ENCODE measurements at places on chromosomes 5 and 9.

- DNase-seq, result no peak
Measured at GRCh38 chr9:84583866-84584265, 85.7 kb upstream of the NTRK2 start.

DNA sequence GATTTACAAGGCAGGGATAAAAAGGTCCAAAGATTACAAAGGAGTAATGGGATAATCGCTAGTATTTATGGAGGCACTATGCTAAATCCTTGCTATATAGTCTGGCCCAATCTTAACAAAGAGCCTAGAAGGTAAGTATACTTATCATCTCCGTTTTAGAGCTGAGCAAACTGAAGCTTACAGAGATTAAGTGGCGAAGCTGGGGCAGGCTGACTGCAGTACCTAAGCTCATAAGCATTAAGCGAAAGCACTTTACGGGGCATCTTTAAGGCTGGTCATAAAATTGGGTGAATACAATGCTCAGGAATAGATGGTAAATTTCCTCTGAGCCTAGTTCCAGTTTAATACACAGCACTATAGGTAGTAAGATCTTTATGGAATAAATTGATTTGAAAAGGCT is 30.0 kb upstream of the ZNF366 start:
- DNase-seq, result no peak

DNA sequence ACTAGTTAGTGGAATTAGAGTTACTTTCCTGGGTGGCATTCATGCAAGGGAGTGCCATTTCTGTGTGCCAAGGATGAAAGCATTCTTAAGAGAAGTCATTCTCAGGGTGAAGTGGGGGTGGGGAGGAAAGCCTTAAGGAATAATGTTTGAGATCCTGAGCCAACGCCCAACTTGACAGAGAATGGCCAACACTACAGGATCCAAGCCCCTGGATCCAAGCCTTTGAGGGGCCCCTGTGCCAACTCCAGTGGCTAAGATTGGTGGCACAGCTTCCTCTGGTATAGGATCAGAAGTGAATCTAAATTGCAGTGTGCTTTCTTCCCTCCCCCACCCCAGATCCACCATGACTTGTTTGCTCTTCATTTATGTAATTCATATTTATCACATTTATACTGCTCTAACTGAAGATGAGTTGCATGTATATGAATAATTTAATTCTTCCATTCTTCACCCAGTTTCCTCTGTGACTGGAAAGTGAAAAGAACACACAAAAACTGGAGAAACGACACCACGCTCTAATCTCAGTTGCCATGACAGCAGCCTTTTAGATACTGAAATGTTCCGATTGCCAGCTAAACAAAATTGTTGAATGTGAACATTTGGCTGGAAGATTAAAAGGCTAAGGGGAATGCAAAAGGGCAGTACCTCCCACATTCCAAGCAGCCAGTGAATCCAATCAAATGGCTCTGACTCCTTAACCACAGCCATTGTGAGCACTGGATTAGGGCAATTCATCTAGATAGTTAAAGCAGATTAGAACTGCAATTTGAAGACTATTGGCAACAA is 4.5 kb downstream of the ZNF608 start:
- DNase-seq, result no peak

GRCh38 chr5:120942596-120943350 is 478.7 kb downstream of the PRR16 start:
- DNase-seq, result no peak

GRCh38 chr5:109956884-109957283 is 267.2 kb downstream of the MAN2A1 start:
- no peak for DNase-seq

DNA sequence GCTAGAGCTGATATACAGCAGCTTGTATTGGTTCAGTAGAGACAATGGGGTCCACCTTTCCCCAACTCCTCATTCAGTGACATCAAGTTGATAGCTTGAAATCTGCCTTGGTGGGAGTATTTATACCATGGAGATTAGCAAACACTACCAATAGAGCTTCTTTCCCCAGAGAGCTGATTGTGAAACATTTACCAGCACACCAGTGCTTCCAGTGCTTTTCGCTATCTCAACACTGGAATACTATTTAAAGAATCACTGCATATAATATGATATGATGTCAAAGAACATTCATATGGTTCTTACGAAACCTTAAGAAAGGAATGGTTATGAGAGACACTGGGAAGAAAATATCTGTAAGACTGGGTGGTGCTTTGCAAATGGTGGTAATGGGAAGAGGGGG is 21.8 kb upstream of the RNF145 start:
- DNase-seq, result no peak

DNA sequence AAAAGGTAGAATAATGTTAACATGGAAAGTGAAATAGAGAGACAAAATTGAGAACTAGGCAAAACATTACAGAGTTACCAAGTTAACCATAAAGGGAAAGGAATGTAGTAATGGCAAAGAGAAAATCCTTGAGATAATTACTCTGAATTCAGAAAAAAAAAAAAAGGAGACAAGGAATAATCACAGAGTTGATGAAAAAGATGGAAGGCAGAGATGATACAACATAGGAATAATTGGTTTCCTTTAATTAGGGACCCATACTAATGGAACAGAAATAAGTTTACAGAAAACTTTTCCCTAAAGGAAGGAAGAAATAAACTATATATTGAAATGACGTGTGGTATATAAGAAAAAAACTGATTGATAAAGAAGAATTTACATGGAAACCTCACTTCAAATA is 254.1 kb upstream of the FBXL7 start:
- DNase-seq, result no peak

- DNase-seq, result no peak
Measured at GRCh38 chr5:102411-103043, 10.6 kb downstream of the PLEKHG4B start.

DNA sequence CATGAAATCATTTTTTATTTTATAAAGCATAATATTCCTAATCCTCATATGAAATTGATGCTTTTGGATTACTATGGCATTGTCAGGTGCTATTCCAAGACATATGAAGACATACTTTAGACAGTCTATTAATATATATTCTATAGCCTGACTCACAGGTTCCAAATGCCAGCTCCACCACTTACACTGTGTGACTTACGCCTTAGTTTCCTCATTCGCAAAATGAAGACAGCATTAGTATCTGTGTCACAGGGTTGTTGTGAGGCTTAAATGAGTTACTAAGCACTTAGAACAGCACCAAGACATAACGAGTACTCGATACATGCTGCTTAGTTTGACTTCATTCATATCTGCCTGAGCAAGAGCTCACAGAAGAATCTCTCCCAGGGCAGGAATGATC is 132.2 kb upstream of the PTGER4 start:
- no peak for DNase-seq

- no peak for DNase-seq
Measured at GRCh38 chr5:2710910-2711309, 40.6 kb downstream of the IRX2 start.

DNA sequence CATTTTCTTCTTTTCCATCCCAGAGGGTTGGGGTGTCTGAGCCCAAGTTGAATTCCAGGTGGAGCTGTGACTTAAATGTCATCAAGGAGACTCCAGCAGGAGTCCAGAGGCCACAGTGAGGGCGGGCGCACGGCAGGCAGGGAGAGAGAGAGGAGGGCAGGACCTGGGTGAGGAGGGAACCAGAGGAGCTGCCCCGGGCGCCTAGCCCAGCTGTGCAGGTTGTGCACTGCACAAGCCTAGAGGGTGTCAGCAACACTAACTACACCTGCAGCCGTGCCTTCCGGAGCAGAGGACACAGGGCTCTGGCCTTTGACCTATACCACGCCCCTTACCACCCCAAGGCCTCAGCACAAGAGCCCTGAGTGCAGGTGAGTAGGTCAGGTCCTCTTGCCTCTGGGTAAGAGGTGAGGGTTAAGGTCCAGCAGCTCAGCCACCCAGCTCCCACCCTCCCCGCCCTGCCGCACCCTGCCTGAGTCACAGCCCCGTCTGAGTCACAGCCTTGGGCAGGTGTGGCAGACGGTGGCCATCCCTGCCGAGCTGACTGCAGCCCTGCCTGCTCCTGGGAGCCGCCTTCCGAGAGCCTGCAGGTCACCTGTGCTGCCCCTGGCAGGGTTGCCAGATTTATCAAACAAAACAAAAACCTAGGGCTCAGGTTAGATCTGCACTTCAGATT is 6.4 kb upstream of the AGPAT2 start:
- DNase-seq, result no peak

DNA sequence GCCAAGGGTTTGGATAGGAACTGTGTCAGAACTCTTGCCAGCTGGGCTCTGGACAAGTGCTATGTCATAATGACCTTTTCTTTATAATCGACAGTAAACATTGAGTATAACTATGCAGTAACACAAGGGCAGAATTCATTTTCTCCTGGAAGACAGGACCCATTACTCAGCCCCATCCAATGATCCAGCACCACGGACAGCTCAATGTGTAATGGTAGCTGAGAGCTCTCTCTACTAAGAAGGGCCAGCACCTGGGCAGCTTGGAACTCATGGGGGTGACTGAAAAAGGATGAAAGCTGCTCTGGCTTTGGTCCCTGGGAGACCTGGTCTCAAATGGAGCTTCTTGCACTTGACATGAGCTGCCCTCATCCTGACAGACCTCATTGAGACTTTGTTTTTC is 347.8 kb downstream of the TRIM32 start:
- DNase-seq, result no peak

DNA sequence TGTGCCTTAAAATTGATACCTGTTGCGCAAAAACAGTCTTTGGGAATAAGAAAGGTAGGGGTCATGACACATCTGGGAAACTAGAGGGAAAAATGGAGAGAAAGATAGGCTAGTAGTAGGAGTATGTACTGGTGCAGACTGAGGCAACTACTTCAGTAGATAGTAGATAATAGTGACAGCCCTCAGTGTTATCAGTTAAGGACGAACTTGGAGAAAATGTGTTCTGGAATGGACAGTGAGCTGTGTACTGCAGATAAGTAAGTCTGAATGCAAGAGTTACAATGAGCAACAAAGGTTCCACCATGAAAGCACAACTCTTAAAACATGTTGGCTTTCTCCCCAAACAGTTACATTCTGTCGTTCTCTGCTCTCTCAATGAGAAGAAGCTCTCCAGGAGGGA is 6.5 kb upstream of the INSL6 start:
- DNase-seq, result no peak

GRCh38 chr5:10311595-10312425 is 4.1 kb upstream of the CMBL start:
- DNase-seq, result no peak

GRCh38 chr5:321230-321725 is at the start of gene AHRR:
Gene AHRR, plus strand, starts transcription at chr5:321714. Its CDS starts 22,189 bp downstream, at chr5:343903.
- peak; percentile 92 for DNase-seq

- DNase-seq, result no peak
Measured at GRCh38 chr5:74665273-74665672, 19.8 kb upstream of the HEXB start.

DNA sequence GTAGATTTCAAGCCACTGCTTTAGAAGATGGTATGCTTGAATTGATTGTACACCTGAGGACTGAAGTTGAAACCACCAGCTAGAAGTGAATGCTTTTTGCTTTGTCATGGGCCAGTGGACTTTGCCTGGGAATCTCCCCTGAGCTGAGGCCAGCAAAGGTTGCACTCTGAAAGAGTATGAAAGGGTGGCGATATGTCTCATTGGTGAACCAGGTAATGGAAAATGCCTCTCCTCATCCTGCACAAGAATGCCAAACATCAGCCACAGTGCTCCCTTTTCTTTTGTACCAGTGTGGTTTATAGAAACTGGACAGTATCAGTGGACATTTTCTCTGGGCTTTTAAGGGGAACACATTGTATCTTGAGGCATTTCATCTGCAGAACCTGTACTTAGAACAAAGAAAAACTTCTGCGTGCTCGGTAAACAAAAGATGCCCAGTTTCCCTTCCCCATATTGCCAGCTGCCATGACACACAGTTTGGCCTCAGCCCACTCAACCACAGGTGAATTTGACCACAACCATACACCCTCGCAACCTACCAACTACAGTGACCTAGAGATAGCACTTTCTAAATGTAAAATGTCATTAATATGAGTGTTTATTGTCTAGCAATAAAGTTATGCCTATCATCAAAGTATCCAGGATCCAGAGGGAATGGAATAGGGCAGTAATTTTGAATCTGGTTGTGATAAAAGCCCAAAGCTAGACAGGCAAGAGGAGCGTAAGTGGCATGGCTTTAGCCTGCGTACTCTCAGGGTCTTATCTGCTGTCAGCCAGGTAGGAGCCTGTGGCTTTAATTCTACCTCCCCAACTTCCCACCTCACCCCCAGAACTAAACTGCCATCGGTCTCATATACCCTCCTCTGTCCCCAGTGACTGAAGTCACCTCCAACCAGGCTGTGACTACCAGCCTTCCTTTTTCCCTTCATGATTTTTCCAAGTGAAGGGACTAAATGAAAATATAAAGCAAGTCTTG is 79.5 kb upstream of the LHFPL2 start:
- DNase-seq, result peak; percentile 67

DNA sequence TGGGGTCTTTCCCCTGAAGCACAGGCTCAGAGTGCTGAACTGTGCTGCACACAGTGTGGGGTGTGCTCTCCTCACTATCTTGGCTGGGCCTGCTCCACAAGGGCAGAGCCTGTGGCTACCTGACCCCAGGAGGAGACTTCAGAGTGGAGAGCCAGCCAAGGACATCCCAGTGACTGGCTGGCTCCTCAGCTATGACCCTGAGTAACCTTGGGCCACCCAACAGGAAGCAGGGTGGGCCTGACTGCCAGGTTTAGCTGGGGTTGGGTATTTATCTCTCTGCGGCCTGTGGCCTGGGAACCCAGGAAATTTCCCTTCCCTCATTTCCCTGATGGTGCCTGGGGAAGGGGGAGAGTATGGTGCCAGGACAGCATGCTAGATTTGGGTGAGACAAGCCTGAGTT is 2.1 kb upstream of the EEIG1 start:
- no peak for DNase-seq

DNA sequence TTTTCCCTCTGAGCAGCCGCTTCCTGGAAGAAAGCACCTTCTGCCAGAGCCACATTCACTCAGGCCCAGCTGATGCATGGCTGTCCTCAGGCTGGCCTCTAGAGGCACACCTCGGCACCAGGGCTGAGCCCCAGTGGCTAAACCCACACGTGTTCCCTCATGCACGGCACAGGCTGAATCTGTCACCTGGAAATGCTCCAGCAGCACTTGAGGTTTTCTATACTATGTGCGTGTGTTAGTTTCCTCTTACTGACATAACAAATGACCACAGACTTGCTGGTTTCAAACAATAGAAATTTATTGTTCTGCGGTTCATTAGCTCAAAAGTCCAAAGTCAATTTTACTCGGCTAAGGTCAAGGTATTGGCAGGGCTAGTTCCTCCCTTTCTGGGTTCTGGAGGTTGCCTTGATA is 141.4 kb downstream of the LRRC70 start:
- DNase-seq, result peak; percentile 44

DNA sequence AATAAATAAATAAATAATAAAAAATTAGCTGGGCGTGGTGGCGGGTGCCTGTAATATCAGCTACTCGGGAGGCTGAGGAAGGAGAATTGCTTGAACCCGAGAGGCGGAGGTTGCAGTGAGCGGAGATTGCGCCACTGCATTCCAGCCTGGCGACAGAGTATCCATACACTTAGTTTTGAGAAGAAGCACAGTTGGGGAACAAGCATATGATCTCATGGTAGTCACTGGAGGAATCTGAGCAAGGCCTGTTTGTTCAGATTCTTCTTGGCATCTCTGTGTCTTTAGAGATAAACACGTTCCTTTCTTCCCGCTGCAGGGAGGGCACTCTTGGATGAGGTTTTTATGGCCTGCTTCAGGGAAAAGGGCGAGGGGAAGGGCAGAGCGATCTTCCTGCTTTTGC is 15.6 kb upstream of the DENND1A start:
- DNase-seq, result no peak

GRCh38 chr5:170232786-170233185 is at the start of gene C5orf58:
Gene C5orf58, plus strand, starts transcription at chr5:170232985. Its CDS starts 1,992 bp downstream, at chr5:170234977.
- no peak for DNase-seq
